Left kidney (tissue), 8 donors: ENCODE measurements at places on chromosomes 3 and 15. TPM values are rescaled to one million over a fixed set of nuclear protein-coding genes. Genes with fewer than 3 reads are reported as not detected.

GRCh38 chr15:98905963-98906711, 101.5 kb downstream of the PGPEP1L start:
- no peak for DNase-seq

Gene SPINK8
- 0.43 TPM for polyA plus RNA-seq

- DNase-seq: no peak
Observed at GRCh38 chr3:117892431-117892841, 1142.2 kb downstream of the IGSF11 start.

Gene PIGBOS1
- 16.2 TPM for polyA plus RNA-seq

DNA sequence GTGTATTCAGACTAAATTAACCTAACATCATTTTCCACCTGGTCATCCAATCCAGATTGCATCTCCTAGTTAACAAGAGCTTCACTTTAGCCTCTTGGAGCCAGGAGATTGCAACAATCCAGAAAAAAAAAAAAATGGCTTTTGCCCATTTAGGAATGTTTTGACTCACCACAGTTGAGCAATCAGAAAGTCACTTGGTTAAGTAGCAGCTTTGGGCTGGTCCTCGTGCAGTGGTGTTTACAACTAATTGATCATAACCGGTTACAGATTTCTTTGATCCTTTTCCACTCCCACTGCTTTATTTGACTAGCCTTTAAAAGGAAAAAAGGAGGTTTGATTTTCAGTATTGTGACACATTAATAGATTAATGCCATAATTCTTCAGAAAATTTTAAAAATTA, 688.8 kb upstream of the CCDC54 start:
- DNase-seq: no peak

Gene TMEM207
- 18.1 TPM for polyA plus RNA-seq

Gene LTK
- polyA plus RNA-seq: 1.7 TPM

Gene CFAP161
- polyA plus RNA-seq: 0.43 TPM

DNA sequence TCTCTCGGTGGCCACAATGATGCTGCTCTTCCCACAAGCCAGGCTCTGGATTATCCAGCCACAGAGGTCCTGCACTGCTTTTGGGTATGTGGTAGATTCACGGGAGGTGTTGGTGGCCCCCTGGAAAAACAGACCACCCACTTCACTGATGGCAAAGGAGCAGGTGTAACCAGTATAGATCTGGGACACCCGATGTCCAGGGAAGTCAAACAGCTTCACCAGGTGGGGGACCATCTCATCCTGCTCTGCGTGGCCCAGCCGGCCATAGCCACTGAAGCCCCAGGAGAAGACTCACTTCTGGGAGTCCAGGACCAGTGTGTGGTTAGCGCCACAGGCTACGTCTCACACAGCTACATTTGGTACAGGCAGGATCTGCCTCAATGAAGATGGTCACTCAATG, 62.6 kb downstream of the CHCHD6 start:
- no peak for DNase-seq

DNA sequence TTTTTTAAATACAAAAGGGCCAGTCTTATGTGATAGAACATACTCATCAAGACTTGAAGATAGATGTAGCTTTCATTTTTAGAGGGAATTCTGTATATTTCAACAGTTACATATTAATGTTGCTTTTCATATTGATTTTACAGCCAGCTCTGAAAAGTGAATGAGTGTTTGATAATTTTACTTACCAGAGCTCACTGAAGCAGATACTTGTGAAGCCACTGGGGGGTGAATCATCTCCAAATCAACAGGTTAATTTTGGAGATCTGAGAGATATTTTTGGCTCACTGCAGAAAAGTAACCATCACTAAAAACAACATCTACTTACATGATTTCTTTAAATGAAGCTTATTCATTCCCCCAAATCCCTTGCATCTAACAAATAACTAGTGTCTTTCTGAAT, 24.7 kb downstream of the TNFAIP8L3 start:
- no peak for DNase-seq

DNA sequence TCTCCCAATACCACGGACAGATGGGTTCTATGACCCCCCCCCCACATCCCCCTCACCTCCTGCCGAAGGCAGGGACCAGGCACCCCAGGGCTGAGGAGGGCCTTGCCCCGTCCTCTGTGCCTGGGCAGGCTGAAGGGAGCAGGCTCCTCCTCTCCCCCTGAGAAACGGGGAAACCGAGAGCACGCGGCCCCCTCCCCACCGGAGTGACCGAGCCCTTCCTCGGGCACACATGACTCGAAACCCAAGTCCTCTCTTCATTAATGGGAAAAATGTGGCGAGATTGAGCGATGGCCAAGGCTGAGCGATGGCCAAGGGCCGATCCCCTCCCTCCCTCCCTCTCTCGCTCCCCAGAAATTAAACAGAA, 7.0 kb downstream of the EPHB3 start:
- no peak for DNase-seq

DNA sequence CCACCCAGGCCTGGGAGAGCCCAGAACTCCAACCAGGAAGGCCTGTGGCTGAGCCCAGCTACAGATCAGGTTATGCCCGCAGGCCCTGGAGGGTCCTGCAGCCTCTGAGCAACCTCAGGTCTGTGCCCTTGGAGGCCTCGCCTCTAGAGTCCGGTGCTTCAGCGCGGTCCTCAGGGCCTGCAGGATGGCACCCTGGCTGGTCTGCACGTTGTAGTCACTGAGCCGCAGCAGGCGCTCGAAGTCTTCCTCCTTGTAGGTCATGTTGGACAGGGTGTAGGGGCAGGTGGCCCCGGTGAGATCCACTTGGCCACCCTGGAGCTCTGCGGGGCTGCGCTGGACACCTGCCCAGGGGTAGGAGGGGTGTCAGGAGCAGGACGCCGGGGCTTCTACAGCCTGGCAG, 25.8 kb downstream of the PLA2G4D start:
- no peak for DNase-seq

DNA sequence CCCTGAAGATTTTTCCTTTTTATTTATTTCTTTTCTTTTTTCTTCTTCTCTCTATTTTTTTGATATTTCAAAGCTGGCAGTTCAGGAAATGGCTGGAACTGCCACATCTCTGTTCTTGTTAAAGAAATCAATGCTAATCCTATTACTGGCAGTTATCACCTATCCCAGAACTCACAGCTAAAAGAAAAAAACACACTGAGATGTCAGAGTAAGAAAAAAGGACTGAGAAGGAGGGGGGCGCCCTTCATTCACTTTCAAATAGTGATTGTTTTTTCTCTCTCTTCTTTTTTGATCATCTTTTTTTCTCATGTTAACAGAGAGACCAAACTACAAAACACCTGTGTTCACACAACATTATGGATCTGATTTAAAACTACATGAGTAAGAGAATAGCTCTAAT, 337.1 kb downstream of the IL20RB start:
- no peak for DNase-seq

DNA sequence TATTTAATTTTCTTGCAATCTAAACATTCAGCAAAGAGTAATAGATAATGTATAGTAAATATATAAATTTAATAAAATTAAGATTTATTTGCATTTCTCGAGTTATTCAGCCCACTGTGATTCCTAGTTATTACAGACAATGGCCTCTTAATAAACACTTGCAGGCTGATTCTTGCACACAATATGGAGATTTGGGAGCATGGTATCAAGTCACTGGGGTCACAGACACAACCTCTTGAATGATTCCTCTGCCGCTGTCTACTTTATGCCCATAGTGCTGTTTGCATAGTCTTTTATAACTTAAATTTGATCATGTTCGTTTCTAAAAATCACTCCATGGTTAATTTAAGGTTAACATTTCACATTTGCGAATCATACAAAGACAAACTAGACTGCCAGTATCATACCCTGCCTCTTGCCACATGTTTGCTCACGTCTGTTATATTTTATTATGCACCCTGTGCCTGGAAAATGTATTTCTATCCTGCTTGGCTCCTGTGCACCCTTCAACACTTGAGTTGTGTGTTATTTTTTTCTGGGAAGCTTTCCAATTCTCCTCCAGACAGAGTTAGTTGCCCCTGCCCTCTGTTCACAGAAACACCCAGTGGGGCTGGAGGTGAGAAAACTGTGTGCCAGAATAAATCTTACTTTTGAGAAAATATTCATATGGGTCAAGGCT, 206.3 kb upstream of the ROBO1 start:
- DNase-seq: no peak
